ENCODE measurements at places on chromosomes 4 and X.
A peak's percentile ranks its signal among the peaks of the same experiment; 100 is the strongest.

DNA sequence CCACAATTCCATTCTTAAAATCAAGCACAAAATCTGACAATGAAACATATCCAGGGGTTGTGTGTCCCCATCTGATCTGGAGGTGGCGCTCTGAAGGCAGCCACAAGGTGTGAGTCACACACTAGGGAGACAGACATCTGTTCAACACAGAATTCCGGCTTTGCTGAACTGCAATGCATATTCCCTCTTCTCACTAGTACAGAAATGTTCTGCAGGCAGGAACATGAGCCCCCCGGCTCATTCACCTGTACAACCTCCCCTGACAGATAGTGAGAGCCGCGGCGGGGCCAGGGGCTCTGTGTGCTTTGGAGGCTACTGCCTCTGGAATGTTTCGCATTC lies 41.9 kb downstream of the WDR1 start:
- peak; percentile 69 for DNase-seq

DNA sequence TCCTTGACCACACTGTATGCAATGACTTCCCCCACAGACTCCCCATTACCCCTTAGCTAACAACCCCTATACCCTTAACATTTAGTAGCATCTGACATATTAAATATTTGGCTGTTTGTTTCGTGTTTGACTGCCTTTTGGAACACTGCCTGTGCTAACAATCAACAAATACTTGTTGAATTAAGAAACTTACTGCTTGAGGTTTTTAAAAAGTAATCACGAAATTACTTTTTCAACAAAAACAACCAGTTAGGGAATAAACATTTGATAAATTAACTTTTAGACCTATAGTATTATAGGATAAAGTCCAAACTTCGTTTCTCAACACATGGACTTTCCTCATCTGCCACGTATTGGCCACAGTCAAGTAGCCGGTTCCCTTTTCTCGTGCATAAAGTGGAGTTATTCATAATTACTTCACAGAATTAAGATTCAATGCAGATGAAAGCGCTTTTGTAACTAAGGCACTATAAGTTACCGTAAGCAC lies 555 bp upstream of the ELMOD2 start:
- no peak for DNase-seq

- DNase-seq = no peak
Measured at GRCh38 chr4:81771721-81772120, 300.0 kb upstream of the RASGEF1B start.

DNA sequence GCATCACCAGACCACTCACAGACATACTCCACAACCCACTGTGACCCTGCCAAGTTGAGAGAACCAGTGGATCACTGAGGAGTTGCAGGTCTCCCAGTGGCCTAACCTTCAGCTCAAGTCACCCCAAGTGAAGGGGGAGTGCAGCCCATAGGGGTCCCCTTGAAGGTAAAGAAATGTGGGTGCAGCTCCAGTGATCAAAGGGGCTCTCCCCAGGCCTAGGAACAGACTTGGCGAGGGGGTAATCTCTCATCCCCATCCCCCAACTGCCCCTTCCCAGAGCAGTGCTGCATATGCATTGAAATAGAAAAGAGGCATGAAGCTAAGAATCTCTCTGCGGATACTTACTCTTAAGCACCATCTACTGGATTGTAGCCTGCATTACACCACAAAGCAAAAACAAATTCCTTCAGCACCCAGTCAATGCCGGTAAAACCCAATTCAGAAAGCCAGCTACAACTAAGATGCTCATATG lies 27.0 kb downstream of the MAGEE1 start:
- DNase-seq = peak; percentile 33

Measured in D341Med (cell line).